ENCODE measurements at places on chromosomes 16 and 17. TPM values are rescaled to one million over a fixed set of nuclear protein-coding genes. Genes with fewer than 3 reads are reported as not detected.

The MTSS2 gene
- 4.4 TPM for total RNA-seq

The HOXB5 gene
- total RNA-seq = not detected

The TEN1 gene
- 13.2 TPM for total RNA-seq

The ABCA3 gene
- 2.9 TPM for total RNA-seq

The SLC47A1 gene
- 0.11 TPM for total RNA-seq

The KRTAP2-3 gene
- total RNA-seq = not detected

The CBFA2T3 gene
- total RNA-seq = 0.34 TPM

GRCh38 chr16:86727632-86728031, 149.3 kb downstream of the FOXL1 start:
- H3K4me1 ChIP-seq = no peaks in the 10 kb centered on the region
- DNase-seq = no peak
- no peak overlapping the region for H3K4me3 ChIP-seq
- peaks cover 19% of the 10 kb centered on the region for H3K27me3 ChIP-seq

DNA sequence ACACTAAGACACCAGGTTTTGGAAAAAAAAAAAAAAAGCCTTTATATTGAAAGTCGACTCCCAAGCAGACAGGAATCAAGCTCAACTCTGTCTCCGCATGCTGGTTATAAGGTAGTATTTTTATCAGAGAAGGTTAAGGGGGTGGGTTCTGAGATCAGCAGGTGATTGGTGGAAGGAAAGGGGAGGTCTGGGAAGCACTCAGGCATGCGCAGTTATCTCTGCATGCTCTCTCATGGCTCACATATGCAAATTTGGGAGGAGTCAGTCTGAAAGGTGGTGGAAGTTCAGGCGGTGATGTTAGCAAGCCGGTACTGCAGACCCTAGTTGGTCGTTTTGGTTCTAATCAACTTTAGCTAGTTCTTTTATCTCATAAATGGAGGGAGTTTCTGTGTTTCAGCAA, 357.6 kb upstream of the C16orf82 start:
- H3K36me3 ChIP-seq = no peaks in the 10 kb centered on the region
- H3K4me3 ChIP-seq = no peak overlapping the region
- no peak for DNase-seq
- peaks cover 2% of the 10 kb centered on the region for H3K27me3 ChIP-seq
- H3K27ac ChIP-seq = no peak overlapping the region
- no peaks in the 10 kb centered on the region for H3K4me1 ChIP-seq

GRCh38 chr17:62860962-62861873, 53.1 kb upstream of the MARCHF10 start:
- no peak for DNase-seq
- no peaks in the 10 kb centered on the region for H3K36me3 ChIP-seq
- H3K27ac ChIP-seq = no peak overlapping the region

DNA sequence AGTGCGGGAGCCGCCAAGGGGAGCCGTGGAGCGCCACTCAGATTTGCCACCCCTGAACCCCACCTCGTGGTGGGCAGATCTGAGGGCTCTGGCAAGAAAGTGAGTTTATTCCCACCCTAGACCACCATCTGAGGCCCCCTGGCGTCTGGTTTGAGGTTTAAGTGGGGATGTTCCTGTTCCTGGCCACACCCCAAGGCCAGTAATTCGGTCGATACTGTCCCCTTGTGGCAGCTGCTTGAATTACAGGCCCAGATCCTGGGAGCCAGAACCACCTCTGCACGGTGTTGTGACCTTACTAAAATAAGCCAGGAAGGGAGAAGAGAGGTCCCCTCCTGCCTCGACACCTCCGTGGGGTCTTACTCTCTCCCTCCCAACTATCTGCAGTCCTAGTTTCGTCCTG, 3.3 kb upstream of the LAT start:
- H3K4me3 ChIP-seq = no peak overlapping the region
- DNase-seq = peak; percentile 73
- H3K36me3 ChIP-seq = peaks cover 54% of the 10 kb centered on the region
- H3K4me1 ChIP-seq = peaks cover 34% of the 10 kb centered on the region

GRCh38 chr16:52799149-52799548, 252.2 kb upstream of the TOX3 start:
- no peaks in the 10 kb centered on the region for H3K4me1 ChIP-seq
- H3K4me3 ChIP-seq = no peak overlapping the region
- no peak for DNase-seq
- H3K36me3 ChIP-seq = no peaks in the 10 kb centered on the region
- H3K27me3 ChIP-seq = no peaks in the 10 kb centered on the region

GRCh38 chr17:76681222-76682137, 29.3 kb downstream of the MXRA7 start:
- H3K27me3 ChIP-seq = no peaks in the 10 kb centered on the region
- H3K36me3 ChIP-seq = no peaks in the 10 kb centered on the region
- DNase-seq = peak; percentile 87
- no peak overlapping the region for H3K27ac ChIP-seq
- no peak overlapping the region for H3K4me3 ChIP-seq

GRCh38 chr16:10205688-10206087, 23.5 kb upstream of the GRIN2A start:
- H3K36me3 ChIP-seq = no peaks in the 10 kb centered on the region
- H3K27ac ChIP-seq = no peak overlapping the region
- peaks cover 5% of the 10 kb centered on the region for H3K27me3 ChIP-seq

GRCh38 chr16:57266531-57267260, 17.8 kb downstream of the PLLP start:
- H3K4me3 ChIP-seq = no peak overlapping the region
- H3K4me1 ChIP-seq = peaks cover 30% of the 10 kb centered on the region
- H3K27ac ChIP-seq = peak overlapping the region; percentile 72
- H3K36me3 ChIP-seq = no peaks in the 10 kb centered on the region
- no peaks in the 10 kb centered on the region for H3K27me3 ChIP-seq

DNA sequence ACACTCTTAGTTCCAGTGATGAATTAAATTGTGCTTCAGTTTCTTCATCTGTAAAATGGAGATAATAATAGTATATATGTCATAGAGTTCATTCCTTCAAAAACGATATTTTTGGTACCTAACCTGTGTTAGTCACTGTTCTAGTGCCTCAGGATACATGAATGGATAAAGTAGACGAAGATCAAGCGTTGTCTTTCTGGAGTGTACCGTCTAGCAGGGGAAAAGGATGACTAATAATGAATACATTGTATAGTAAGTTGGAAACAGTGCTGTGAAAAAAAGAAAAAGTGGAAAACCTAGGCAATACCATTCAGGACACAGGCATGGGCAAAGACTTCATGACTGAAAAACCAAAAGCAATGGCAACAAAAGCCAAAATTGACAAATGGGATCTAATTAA, 8.6 kb downstream of the KRT10 start:
- peaks cover 6% of the 10 kb centered on the region for H3K4me1 ChIP-seq
- H3K36me3 ChIP-seq = peaks cover 18% of the 10 kb centered on the region

GRCh38 chr17:3527896-3528295, 29.7 kb downstream of the TRPV3 start:
- H3K27ac ChIP-seq = no peak overlapping the region
- H3K36me3 ChIP-seq = no peaks in the 10 kb centered on the region
- no peak overlapping the region for H3K4me3 ChIP-seq
- H3K4me1 ChIP-seq = no peaks in the 10 kb centered on the region
- no peaks in the 10 kb centered on the region for H3K27me3 ChIP-seq
- DNase-seq = no peak

GRCh38 chr16:27945233-27945973, 118.1 kb downstream of the GSG1L start:
- DNase-seq = no peak

- peaks cover 14% of the 10 kb centered on the region for H3K27me3 ChIP-seq
- H3K36me3 ChIP-seq = no peaks in the 10 kb centered on the region
- DNase-seq = no peak
- no peaks in the 10 kb centered on the region for H3K4me1 ChIP-seq
- H3K27ac ChIP-seq = no peak overlapping the region
- H3K4me3 ChIP-seq = no peak overlapping the region
These were observed 115.2 kb downstream of the RBFOX3 start for GRCh38 chr17:79495665-79496064.

GRCh38 chr16:15643946-15644250, 944 bp upstream of the MARF1 start:
- DNase-seq = no peak
- peaks cover 38% of the 10 kb centered on the region for H3K4me1 ChIP-seq
- H3K36me3 ChIP-seq = peaks cover 11% of the 10 kb centered on the region
- H3K27ac ChIP-seq = peak overlapping the region; percentile 98
- no peaks in the 10 kb centered on the region for H3K27me3 ChIP-seq

DNA sequence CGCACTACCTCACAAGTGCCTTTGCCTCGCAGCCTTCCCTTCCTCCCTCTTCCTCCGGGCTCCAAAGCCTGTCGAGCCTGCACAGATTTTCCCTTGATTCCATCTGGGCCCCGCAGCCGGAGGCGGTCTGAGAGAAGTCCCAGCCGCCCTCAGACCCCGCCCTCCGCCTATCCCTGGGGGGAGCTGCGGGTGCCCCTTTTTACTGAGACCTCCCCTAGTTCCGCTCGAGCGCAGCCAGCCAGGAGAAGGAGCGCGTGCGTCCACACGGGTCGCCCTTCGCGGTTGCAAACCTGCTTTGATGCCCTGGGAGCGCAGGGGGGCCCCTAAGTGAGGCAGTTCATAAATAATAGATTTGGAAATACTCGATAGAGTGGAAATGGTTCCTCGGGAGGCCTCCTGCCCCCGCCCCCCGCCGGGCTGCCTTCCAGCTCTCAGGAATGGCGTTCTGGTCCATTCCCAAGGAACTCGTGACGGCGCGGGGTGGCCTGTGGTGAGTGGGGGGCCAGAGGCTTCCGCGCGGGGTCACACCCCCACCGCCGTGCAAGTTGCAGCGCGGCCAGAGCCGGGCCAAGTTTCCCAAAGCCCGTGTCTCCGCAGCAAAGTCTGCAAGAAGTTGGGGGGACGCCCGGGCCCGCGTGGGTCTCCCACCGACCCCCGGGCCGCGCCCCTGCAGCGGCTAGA, 610 bp downstream of the C16orf74 start:
- peak overlapping the region; percentile 62 for H3K4me3 ChIP-seq
- no peaks in the 10 kb centered on the region for H3K36me3 ChIP-seq
- no peak overlapping the region for H3K27ac ChIP-seq
- H3K4me1 ChIP-seq = peaks cover 18% of the 10 kb centered on the region
- peaks cover 27% of the 10 kb centered on the region for H3K27me3 ChIP-seq
- peak; percentile 49 for DNase-seq

DNA sequence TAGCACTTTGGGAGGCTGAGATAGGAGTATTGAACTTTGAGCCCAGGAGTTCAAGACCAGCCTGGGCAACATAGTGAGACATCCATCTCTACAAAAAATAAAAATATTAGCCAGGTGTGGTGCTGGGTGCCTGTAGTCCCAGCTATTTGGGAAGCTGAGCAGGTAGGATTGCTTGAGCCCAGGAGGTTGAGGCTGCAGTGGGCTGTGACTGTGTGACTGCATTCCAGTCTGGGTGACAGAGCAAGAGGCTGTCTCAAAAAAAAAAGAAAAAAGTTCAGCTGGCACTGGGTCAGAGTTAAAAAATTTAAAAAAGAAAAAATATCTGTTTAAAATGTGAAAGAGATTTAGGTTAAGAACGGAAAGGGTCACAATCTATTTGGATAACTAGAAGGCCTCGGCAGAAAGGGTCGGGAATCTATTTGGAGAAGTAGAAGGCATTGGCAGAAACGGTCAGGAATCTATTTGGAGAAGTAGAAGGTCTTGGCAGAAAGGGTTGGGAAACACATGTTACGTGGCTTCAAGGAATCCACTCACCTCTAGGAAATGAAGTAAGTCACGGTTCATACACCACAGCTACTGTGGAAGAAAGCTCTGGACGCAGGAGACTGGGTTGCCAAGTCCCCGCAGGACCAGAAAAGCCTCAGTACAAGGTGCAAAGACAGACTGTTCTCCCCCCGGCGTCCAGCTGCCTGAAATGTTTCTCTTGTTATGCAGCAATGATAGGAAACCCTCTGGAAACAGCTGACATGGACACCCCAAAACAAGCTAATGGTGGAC, 25.3 kb downstream of the LMF1 start:
- no peaks in the 10 kb centered on the region for H3K27me3 ChIP-seq
- no peak overlapping the region for H3K27ac ChIP-seq
- no peak for DNase-seq
- H3K4me1 ChIP-seq = peaks cover 2% of the 10 kb centered on the region
- H3K36me3 ChIP-seq = peaks cover 42% of the 10 kb centered on the region

DNA sequence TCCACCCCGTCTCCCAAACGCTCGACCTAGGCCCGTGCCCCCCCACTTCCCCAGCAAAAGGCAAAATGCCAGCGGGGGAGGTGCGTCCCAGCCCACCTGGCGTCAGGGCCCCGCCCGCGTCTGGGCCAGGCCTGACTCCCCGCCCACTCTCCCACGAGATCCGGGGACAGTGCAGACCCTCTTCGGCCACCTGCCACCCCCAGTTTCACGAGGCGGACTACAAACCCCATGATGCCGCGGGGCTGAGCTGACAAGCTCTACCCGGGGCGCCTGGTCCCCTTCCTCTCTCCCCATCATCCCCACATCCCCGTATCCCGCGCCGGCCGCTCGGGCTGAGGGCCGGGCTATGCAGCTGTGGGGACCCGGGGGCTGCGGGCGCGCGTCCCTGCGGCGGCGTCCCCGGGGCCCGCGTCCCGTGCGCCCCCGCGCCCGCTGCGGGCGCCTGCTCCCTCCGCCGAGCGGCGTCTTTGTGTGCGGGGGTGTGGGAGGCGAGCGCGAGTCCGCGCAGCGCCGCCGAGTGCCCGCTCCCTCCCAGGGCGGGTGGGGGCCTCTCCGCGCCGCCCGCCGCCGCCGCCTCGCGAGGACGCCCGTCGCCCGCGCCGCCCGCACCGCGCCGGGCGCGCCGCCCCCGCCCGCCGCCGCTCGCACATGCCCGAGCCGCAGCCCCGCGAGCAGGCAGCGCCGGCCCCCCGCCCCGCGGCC, at the start of gene ANKRD13B:
TSS of gene ANKRD13B (plus strand) at position 283 of the 702 bp plus-strand sequence. CDS start 490 bp downstream, outside the sequence.
- H3K4me3 ChIP-seq = peak within 1 kb of the TSS; percentile 84
- H3K4me1 ChIP-seq = peaks cover 41% of the 10 kb centered on the region
- H3K36me3 ChIP-seq = no peaks in the 10 kb centered on the region
- DNase-seq = peak; percentile 72

- H3K4me3 ChIP-seq = no peak overlapping the region
- no peak overlapping the region for H3K27ac ChIP-seq
- no peaks in the 10 kb centered on the region for H3K36me3 ChIP-seq
- peaks cover 5% of the 10 kb centered on the region for H3K27me3 ChIP-seq
- DNase-seq = no peak
These were observed 42.3 kb downstream of the ABCC12 start for GRCh38 chr16:48113471-48113870.

- H3K27ac ChIP-seq = no peak overlapping the region
- DNase-seq = no peak
- no peak overlapping the region for H3K4me3 ChIP-seq
- no peaks in the 10 kb centered on the region for H3K36me3 ChIP-seq
- no peaks in the 10 kb centered on the region for H3K4me1 ChIP-seq
These were observed 105.4 kb upstream of the RBFOX1 start for GRCh38 chr16:7227229-7227721.

All from activated CD8-positive, alpha-beta T cell treated with anti-CD3 and anti-CD28 coated beads for 36 hours (primary cell).